Motor neuron (in vitro differentiated cells): ENCODE measurements at places on chromosomes 6 and 20. TPM values are rescaled to one million over a fixed set of nuclear protein-coding genes. Genes with fewer than 3 reads are reported as not detected.

PKHD1 gene
- total RNA-seq: not detected in 2 replicates

SYCP2 gene
- total RNA-seq: 1.7 and 2.2 TPM in 2 replicates

CCM2L gene
- 0.53 and 0.95 TPM in 2 replicates for total RNA-seq

LPA gene
- total RNA-seq: 1.3 and 1.5 TPM in 2 replicates

BTBD3 gene
- total RNA-seq: 25.7 and 26.8 TPM in 2 replicates

RGS17 gene
- 9.5 and 9.8 TPM in 2 replicates for total RNA-seq

HLA-DRB5 gene
- total RNA-seq: not detected in 2 replicates

RAET1E gene
- 0.52 TPM in 1 of 2 replicates, not detected in the other for total RNA-seq

LGSN gene
- total RNA-seq: 0.46 and 0.86 TPM in 2 replicates

PNPLA1 gene
- total RNA-seq: 0.10 TPM in 1 of 2 replicates, not detected in the other

HMGCLL1 gene
- total RNA-seq: 0.39 TPM in 1 of 2 replicates, not detected in the other

IPCEF1 gene
- total RNA-seq: 0.23 and 1.0 TPM in 2 replicates

DLL1 gene
- total RNA-seq: 2.9 TPM in 2 replicates

HEBP2 gene
- 10.6 and 15.9 TPM in 2 replicates for total RNA-seq

MLN gene
- not detected in 2 replicates for total RNA-seq

DNA sequence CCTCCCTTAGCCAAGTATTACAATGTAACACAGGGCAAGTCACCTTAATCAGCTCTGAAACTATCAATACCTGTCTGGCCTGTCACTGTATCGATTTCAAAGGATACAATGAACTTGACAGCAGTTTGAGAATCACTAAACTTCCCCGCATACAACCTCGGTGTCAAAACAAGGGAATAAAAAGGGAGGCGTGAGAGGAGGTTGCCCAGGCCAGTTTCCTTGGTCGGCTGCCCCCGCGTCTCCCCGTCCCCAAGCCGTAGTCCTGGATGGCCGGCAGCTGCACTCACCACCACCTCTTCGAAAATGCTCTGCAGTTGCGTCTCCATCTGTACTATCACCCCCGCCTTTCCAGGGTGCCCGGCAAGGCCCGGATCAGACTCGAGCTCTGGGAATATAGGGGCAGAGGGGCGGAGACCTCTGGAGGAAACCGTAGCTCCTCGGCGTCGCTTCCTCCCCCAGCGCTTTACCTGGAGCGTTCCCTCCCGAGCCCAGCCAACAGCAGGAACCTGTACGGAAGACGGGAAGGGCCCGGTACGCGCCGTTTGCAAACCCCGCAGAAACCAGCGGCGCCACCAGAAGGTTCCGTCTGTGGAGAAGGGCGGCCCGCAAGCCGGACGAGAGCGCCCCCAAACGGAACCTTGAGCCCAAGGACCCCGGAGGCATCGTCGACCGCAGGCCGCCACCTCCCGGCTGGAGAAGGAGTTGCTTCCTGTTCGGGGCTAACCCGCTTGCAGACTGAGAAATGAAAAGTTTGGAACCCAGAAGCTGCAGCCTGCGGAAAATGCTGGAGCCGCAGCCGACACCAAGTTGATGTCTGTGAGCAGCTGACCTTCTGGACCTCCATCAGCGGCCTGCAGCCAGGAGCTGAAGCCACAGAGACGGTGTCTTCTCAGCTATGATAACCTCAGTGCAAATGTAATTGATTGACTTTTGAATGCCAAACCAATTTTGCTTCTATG lies at the start of gene MED23:
MED23 (minus strand) TSS at position 519 of the 959 bp plus-strand sequence; CDS start at position 326, 193 bp downstream.
- peak; percentile 98 for ATAC-seq

GRCh38 chr6:113339209-113339608 lies 517.9 kb upstream of the MARCKS start:
- peak; percentile 59 for ATAC-seq

GRCh38 chr20:13493143-13493542 lies 145.6 kb downstream of the TASP1 start:
- no peak for ATAC-seq

- no peak for ATAC-seq
Observed at GRCh38 chr6:157001716-157002115, 224.5 kb downstream of the ARID1B start.

DNA sequence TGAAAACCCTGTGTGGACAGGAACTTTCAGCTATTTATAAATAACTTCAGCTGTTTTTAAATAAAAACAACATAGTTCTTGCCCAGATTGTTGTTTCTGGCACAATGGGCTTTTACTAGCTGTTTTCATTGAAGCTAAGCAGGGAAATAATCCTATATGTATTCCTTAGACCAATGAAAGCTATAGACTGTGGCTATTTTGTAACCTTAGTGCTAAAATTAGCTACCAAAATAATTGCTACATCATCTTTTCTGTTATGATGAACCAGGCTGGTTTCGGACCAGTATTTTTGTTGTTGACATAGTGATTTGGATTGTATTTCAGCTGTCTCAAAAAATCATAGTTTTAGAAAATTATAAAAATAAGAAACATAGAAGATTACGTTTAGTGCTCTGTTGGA lies 13.7 kb downstream of the PHF3 start:
- ATAC-seq: no peak

DNA sequence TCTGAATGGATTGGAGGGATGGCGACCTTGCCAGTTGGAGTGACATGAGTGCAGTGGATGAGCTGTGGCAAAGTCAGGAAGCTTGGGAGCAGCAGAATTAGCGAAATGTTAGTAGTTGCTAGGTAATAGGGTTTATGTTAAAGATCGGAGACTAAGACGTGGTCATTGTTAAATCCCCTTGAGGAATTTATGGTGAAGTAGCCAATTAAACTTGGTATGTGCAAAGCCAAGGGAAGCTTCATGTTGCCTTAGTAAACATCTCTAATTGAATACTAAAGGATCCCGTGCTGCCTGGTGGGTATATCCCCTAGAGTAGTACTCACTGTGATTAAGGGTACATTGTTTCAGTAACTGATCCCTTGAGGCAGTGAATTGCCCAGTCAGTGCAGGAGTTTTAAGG lies 106.0 kb downstream of the PRIM2 start:
- ATAC-seq: no peak

DNA sequence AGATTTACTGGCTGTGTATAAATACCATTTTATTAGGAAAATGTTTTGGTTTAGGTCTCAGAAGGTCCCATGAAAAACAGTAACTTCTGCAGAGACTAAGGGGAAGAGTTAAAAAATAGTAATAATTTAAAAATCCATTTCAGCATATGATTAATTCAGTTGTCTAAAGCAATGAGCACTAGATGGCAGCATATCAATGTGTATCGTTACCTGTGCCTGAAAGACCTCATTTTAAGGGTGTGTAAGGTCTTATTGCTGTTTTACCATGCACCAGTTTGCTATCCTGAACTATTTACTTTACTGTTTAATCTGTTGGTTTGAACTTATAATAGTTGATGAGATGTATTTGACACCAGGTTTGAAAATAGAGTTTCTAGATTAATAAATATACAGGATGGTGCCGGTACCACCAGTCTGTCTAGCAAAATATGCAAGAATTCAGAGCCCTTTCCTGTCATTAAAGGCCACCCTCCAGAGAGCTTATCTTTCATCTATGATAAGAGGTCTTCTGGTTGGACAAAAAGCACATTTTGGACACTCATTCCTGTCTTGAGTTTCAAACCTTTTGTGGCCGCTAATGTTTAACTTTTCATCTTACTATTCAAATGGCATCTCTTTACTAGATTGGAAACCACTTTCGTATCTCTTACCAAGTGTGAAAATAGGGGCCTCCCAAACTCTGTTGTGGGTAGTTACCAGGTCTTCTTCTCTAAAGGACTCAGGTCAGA lies 8.9 kb upstream of the AHI1 start:
- ATAC-seq: no peak

GRCh38 chr6:107489636-107490565 lies at the start of gene SOBP:
TSS of gene SOBP (plus strand) at chr6:107490117. CDS start at chr6:107490617, 500 bp downstream.
- ATAC-seq: peak; percentile 76

- ATAC-seq: no peak
Observed at GRCh38 chr6:67608099-67608749, 1026.9 kb upstream of the ADGRB3 start.

- no peak for ATAC-seq
Observed at GRCh38 chr6:28585335-28585734, 59.7 kb downstream of the GPX5 start.

GRCh38 chr20:47196091-47197081 lies 160.1 kb downstream of the ZMYND8 start:
- ATAC-seq: peak; percentile 80

GRCh38 chr6:41523915-41524633 lies 22.1 kb upstream of the FOXP4 start:
- peak; percentile 77 for ATAC-seq

GRCh38 chr20:46296526-46297250 lies 11.6 kb downstream of the CDH22 start:
- no peak for ATAC-seq

GRCh38 chr6:158780988-158781691 lies 38.0 kb downstream of the EZR start:
- ATAC-seq: no peak

DNA sequence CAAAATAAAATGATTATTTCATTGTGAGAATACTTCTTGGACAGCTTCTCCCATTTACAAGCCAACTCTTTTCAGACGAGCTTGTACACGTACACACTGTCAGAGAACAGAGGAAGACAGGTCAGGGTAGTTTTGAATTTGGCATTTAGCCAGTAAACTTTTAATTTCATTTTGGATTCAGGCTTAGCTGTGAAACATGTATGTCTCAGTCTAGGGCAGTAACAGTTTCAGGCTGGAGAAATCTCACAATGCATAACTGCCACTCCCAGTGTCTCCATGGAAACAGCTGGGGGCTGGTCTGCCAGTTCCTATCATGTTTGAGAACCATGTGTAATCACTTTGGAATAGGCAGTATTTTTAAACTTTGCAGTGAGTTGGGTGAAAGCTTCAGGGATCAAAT lies 22.0 kb upstream of the QKI start:
- peak; percentile 92 for ATAC-seq

DNA sequence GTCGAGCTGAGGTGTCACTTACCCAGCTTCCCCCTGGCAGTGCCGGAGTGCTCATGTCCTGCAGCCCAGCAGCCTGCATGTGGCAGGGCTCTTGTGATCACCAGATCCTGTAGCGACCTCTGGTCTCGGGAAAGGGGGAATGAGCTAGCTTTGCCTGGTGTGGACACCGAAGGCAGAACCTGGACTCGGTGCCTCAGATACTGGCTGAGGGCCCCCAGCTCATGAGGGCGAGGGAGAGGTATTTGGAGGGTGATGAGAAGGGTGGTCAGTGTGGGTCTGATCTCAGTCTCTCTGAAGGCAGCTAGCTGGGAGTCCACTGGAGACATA lies 26.3 kb downstream of the SUN5 start:
- no peak for ATAC-seq

DNA sequence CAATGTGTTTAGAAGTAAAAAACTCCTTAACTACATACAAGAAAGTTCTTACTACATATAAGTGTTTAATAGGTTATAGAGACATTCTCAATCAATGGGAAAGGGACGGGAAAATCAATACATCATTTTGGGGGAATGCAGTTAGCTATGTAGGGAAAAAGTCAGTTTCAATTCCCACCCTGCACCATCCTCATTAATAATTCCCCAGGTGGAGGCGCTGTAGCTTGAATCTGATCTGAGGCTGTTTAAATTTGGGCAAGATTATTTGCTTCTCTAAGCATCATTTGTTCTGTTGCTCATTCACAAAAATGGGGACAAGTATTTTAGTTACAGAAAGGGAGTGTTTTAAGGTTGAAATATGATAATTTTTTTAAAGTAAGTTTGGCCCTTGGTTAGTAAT lies 19.1 kb downstream of the OLIG3 start:
- no peak for ATAC-seq

- ATAC-seq: no peak
Observed at GRCh38 chr6:98847416-98847778, 13.0 kb downstream of the POU3F2 start.

GRCh38 chr20:2244523-2244922 lies 51.3 kb upstream of the TGM3 start:
- no peak for ATAC-seq

DNA sequence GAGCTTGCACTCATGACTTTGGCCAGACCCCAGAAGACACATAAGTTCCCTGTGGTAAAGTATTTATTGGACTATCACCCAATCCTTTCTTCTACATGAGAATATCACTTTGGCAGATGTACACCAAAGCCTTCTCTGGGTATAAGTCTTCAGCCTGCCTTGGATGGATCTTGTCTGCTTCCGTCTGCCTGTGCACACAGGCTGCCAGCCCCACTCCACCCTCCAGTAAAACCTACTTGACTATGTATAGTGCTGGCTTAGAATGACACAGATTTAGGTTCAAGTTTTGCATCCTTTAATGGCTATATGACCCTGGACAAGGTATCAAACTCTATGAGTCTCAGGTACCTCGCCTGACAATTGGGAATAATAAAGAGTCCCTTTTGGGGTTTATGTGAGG lies 63.4 kb downstream of the BACH2 start:
- ATAC-seq: no peak

GRCh38 chr20:50724112-50724725 lies 7.2 kb upstream of the PARD6B start:
- ATAC-seq: no peak

DNA sequence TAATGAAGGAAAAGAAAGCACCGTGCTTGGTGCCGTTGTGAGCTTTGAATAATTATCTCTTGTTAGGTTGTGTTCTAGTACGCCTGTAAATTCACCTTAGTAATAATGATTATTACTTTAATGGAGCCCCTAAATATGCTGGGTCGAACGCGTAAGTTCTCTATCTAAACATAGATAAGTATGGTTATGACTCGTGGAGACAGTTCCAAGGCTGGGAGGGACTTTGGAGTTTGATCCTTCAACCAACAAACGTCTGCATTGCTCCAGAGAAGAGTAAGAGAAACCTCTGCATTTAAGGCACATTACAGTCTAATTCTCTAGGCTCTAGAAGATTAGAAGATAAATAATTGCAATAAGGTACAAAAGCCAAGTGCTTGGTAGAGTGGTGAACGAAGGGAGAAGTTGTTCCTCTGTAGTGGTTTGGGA lies 514 bp downstream of the ACOT13 start:
- ATAC-seq: no peak

DNA sequence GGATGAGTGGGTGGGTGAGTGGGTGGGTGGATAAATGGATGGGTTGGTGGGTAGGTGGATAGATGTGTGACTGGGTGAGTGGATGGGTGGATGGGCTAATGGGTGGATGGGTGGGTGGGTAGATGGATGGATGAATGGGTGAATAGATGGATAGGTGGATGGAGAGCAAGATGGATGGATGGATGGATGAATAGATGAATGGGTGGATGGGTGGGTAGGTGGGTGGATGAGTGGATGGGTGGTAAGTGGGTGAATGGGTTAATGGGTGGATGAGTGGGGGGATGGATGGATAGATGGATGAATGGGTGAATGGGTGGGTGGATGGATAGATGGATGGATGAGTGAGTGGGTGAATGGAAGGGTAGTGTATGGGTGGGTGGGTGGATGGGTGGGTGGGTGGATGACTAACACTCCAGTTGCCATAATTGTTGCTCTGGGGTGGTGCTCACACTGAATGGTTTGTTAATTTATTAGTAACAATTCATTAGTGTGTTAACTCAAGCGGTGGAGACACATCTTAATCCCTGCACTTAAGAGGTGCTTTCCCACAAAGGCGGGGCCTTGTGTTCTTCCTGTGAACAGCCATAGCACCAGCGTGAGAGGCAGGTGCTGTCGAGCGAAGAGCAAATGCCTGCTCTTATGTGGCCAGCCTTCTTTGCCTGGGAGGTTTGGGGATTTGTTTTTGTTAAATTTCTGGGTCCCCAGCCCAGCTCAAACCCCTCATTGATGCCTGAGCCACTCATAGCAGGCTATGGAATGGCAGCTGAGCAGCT lies 4.9 kb upstream of the APCDD1L start:
- ATAC-seq: no peak
